ENCODE measurements at places on chromosomes 1 and 21.

DNA sequence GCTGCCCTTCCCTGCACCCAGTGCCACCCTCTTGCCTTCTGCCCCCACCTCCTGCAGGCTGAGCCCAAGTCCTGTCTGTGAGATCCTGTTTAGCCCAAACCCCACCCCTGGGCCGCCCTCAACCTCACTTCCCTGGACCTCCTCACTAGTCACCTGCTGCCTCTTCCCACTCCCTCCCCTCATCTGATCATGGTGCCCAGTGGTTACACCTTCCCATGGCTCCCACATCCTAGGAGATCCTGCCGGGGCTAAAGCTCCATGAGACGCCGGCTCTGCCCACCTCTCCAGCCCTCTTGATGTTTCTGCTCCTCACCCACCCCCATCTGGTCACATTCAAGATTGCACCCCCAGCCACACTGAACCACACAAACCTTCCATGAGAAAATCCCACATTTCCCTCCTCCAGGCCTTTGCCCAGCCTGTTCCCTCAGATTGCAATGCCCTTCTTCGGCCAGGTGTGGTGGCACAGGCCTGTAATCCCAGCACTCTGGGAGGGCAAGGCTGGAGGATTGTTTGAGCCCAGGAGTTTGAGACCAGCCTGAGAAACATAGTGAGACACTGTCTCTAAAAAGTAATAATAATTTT, 17.0 kb downstream of the TTC39A start:
- DNase-seq: no peak

DNA sequence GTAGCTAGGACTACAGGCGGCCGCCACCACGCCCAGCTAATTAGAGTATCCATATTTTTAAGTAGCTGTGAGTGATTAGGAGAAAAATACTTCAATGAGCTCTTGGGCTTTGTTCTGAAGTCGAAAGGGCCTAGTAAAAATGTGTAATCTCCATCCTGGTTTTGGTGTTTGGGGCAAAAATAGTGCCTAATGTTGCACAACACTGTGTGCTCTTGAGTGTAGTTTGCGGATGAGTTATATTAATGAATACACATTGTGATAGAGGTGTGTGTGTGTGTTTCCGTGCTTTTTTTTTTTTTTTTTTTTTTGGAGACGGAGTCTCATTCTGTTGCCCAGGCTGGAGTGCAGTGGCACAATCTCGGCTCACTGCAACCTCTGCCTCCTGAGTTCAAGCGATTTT, 6.3 kb upstream of the ARID1A start:
- DNase-seq: no peak

DNA sequence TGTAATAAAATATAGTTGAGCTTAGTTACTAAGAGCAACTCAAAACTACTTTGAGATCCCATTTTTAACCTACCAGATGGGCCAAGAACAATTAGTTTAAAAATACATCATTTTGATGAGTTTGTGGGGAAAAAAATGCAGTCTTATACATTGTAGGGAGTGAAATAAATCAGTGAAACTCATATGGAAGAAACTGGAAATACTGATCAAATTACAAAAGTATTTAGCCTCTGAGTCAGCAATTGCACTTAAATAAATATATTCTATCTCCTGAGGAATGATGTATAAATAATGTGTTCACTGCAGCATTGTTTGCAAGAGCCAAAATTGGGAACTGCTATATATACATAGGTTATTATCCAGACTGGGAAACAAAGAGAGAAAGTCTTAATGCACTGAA, 4.6 kb upstream of the SMCP start:
- DNase-seq: no peak

DNA sequence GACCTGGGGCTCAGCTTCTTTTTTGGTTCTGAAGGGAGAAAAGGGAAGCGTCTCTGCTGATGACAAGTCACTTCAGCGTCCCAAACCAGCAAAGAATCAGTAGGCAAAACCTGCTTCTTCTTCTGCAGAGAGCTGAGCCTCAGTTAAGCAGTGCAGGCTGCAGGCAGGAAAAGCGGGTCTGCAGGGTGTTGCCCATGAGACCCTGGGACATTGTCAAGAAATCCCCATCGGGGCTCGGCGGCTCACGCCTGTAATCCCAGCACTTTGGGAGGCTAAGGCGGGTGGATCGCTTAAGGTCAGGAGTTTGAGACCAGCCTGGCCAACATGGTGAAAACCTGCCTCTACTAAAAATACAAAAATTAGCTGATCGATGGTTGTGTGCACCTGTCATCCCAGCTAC, 16.7 kb downstream of the CLDN14 start:
- no peak for DNase-seq

- no peak for DNase-seq
Observed at GRCh38 chr1:88029899-88030298, 654.2 kb upstream of the PKN2 start.
